Activated T-helper 2 cell treated with anti-CD3 and anti-CD28 coated beads, Interferon-gamma antibody, Interleukin-2, Interleukin-4, amounts not matched to agents 10 μg/mL and 5 μg/mL and 100 μg/mL, durations not matched to agents 14 hours and 24 hours and 36 hours (primary cell): ENCODE measurements at places on chromosomes 1 and 21. TPM values are rescaled to one million over a fixed set of nuclear protein-coding genes. Genes with fewer than 3 reads are reported as not detected.

ZBTB8A gene
- 0.90 and 0.96 TPM in 2 replicates for total RNA-seq

HLX gene
- total RNA-seq: 8.2 and 10.4 TPM in 2 replicates

CRABP2 gene
- total RNA-seq: 1.0 and 1.1 TPM in 2 replicates

DNA sequence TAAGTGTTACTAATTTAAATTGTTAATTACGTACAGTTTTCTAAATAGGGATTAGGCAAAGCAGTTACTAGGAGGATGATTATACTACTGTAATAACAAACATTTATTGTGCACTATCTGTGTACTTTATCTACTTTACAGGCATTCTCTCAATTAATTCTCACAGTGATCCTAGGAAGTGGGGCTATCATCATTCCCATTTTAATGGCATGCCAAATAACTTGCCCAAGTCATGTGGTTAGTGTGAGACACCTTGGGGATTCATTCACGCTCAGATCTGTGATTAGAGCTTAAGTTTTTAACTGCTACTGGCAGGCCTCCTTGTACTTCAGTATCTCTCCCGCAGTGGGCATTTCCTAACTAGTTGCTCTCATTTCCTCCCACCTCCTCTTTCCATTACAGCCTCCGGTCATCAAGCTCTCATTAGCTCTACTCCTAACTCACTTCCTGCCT, 11.5 kb downstream of the PHLDA3 start:
- DNase-seq: no peak

DNA sequence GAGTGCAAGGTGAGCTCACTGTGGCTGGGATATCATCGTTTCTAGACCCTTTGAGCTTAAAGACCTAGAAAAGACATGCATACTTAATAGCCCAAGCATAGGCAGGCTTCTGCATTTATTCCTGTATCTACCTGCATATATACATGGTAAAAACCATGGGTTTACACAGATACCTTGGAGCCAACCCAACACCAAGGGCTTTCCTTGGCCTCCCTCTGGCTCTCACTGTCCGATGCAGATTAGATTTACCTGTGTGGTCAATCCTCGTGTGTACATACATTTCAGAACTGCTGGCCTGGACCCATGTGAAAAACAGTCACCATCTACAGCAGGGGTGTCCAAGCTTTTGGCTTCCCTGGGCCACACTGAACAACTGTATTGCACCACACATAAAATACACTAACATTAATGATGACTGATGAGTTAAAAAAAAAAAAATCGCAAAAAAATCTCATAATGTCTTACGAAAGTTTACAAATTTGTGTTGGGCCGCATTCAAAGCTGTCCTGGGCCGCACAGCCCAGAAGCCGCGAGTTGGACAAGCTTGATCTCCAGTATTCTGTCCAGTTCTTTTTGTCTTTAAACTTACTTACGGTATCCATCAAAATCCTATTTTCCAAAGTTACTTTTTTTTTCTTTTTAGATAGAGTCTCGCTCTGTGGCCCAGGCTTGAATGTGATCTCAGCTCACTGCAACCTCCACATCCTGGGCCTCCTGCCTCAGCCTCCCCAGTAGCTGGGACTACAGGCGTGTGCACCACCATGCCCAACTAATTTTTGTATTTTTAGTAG, 43.5 kb downstream of the WDR4 start:
- no peak for DNase-seq

DNA sequence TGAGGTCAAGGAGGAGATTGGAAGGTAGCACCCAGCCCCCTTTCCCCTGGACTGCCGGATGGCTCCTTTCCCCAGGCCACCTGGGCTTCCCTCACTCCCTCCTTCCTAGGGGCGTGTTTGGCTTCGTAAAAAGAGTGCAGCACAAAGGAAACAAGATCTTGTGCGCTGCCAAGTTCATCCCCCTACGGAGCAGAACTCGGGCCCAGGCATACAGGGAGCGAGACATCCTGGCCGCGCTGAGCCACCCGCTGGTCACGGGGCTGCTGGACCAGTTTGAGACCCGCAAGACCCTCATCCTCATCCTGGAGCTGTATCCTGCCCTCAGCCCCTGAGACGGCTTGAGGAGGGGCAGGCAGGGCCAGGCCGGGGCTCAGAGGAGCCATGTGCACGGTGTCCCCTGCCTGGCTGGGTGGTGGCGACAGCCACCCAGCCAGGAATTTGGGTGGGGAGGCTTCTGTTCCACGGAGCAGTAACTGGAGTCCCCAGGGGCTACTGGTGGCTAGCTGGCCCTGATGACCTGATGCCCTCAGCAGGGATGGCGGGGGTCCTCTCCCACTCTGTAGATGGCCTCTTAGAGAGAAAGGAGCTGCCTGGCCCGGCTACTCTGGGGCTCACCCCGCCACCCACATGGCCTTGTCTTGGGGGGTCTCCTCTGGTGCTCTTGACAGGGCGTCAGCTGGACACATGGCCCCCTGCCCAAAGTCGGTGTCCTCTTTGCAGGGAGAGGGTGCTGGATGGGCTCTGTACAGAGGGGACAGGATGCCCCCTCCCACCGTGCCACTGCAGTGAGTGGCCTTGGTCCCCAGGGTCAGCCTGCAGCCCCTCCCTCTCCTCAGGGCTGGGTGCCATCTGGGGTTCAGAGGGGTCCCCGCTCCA, 39.5 kb downstream of the TRIM11 start:
- DNase-seq: no peak

GRCh38 chr1:227066999-227067398, 126.9 kb downstream of the COQ8A start:
- DNase-seq: no peak

DNA sequence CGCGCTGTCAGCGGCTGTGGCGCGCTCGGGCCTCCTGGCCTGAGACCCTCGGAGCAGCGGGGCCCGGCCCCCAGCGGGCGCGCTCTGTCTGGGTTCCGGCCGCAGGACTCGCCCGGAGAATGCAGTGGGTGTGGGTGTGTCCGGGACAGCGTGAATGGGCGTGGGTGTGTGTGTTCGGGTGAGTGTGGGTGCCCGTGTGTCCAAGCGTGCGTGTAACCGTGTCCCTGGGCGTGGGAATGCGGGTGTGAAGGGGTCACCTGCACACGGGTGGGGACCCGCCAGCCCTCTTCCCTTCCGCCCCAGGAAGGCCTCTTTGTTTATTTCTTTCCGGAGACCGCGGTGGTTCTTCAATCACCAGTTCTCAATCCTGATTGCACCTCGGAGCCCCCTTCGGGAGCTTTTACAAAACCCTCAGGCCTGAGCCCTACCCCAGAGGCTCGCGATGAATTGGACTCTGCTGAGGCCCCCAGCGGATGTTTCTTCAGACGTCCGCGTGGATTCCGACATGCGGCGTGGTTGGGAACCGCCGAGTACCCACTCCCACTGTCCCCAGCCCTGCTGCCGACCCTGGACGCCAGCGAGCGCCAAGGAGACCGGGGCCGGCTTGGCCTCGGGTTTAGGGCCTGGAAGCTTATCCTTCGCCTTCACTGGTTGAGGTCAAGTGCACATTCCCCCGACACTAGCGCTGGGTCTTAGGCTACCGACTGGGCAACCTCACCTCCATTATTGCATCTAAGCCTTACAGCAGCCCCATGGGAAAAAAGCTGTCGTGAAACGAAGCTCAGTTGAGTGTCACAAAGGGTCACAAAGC, 19.3 kb downstream of the SERTAD4 start:
- DNase-seq: no peak

GRCh38 chr21:26118938-26119540, 51.5 kb downstream of the APP start:
- no peak for DNase-seq

DNA sequence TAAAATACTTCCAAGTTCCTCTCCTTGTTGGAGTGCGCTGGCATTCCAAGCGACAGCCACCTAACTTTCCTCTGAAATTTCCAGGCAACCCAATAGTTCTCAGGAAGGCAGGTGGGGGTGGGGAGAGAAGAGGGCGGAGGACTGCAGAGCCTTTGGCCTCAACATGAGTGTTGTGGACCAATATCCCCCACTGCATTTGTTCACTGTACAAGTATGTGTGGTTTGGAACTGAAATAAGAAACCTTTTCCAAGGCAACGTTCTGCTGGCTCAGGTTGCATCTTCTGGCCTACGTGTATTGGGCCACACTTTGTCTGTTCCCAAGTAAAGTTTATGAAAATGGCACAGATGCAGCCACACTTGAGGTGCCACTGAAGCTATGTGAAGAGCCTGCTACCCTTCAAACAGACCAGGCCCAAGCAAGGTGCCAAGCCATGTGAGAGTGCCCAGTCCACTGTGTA, 153.4 kb downstream of the DHRS3 start:
- no peak for DNase-seq

DNA sequence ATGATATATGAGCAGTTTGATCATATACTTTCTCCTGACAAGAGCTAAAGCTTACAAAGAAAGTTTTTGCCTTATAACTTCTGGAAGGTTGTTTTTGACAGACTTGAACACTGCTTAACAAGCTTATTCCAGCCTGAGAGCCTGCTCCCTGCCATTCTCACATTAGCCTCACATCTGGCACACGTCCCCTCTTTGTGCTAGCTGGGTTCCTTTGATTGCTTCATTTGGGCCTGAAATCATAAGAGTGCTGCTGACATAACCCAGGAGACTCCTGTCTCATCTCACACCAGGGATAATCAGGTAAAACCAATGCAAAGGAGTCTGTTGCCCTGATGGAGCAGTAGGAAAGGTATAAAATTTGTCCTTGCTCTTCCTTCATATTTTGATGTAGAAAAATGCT, 1411.7 kb upstream of the B3GALT2 start:
- DNase-seq: no peak

- no peak for DNase-seq
Measured at GRCh38 chr1:185473186-185473585, 156.1 kb upstream of the IVNS1ABP start.
